Uterus (tissue), 4 donors: ENCODE measurements at places on chromosomes 12 and 14. TPM values are rescaled to one million over a fixed set of nuclear protein-coding genes. Genes with fewer than 3 reads are reported as not detected.
A peak's percentile ranks its signal among the peaks of the same experiment; 100 is the strongest.

SRGAP1 gene
- 18.2 TPM for total RNA-seq

CEBPE gene
- not detected for total RNA-seq

SUOX gene
- total RNA-seq, result 31.6 TPM

KRT73 gene
- total RNA-seq, result not detected

CLEC4A gene
- not detected for total RNA-seq

DTX1 gene
- total RNA-seq, result 3.4 TPM

DNA sequence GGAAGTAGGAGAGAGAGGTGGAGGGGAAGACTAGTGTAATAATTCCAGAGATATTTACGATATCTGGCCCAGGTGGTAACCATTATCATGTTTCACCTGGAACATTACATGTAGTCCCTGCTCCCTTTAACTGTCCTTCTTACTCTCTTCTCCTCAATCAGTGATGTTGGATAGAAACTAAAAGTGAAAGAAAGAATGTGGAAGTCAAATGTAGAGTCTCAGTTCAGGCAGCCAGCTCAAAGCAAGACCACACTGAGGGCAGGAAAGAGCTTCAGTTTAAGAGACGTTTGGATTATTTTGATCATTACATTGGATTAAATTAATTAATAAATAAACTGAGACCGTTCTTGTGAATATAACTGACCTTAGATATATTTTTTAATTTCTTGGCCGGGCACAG, 594.4 kb downstream of the FLRT2 start:
- no peak for DNase-seq

GRCh38 chr12:52602552-52602951, 1.3 kb upstream of the KRT72 start:
- no peak for DNase-seq

- DNase-seq, result no peak
These were observed 9.3 kb upstream of the TAS2R46 start for GRCh38 chr12:11071414-11071813.

- DNase-seq, result no peak
These were observed 371.8 kb downstream of the ZFP36L1 start for GRCh38 chr14:68421116-68421515.

- no peak for DNase-seq
These were observed at the start of gene KRT72 for GRCh38 chr12:52600941-52601481. TSS of gene KRT72 (minus strand) at chr12:52601463. CDS start at chr12:52601452, 11 bp downstream.

DNA sequence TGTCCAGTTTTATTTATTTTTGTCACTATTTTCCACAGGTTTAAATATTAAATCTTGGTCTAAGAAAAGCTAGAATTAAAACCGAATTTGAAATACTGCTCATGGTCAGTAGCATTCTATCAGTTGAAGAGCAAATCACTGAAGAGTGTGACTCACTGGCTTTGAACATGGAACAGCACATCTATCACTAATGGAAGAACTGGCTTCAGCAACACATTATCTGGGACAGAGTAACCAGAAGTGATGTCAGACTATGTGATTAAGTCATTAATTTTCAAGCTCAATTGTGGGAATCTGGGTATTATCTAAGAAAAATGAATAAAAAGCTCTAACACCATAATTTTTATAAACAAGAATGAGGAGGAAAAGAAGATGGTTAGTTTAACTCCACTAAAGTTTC, 527.5 kb downstream of the TMTC2 start:
- no peak for DNase-seq

DNA sequence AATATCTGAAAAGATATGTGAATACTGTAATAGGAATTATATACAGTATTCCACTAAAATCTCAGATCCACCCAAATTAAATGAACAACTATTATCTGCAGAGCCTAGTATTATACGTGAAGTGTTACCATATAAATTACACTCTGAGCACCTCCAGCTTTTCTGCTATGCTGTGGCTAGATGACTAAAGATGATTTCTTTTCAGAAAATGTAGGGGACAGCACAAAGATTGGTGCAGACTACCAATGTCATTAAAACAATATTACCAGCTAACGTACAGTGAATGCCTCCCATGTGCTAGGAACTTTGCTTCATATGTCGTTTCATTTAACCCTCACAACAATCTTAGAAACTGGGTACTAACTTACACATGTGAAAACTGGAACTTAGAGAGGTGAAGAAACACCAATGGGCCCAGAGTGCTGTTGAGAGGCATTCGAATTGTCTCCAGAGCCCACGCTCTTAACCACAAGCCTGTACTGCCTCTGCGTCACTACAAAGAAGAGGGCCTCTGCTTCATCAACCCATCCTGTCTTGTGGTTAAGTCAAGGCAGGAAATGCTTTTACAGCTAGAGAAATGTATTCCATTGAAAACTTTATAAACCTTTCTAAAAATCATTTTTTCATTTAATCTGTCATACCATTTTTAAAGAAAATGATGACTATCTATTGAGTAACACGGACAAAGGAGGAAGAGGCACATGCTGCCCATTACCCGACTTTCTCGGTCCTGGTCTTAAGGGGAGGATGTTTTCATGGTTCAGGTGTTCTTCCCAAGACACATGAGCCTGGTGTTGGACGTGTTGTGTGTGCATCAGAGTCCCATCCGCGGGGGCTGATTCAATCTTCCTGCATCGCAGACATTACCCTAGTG, 1.3 kb downstream of the GPR65 start:
- DNase-seq, result no peak

DNA sequence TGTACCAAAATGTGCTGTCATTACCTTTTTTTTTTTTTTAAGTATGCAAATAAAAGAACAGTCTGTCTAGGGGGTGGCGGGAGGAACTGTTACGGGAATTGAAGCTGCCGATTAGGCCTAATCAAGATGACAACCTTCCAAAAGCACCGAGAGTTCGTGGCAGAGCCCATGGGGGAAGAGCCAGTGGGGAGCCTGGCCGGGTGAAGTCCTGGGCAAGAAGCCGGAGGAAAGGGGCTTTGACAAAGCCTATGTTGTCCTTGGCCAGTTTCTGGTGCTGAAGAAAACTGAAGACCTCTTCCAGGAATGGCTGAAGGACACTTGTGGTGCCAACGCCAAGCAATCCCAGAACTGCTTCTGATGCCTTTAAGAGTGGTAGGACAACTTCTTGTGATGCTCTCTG, 42.6 kb downstream of the ACTN1 start:
- DNase-seq, result no peak

- DNase-seq, result no peak
These were observed 3.1 kb downstream of the C12orf57 start for GRCh38 chr12:6946920-6947374.

GRCh38 chr14:92471919-92472318, 41.7 kb upstream of the RIN3 start:
- DNase-seq, result no peak

DNA sequence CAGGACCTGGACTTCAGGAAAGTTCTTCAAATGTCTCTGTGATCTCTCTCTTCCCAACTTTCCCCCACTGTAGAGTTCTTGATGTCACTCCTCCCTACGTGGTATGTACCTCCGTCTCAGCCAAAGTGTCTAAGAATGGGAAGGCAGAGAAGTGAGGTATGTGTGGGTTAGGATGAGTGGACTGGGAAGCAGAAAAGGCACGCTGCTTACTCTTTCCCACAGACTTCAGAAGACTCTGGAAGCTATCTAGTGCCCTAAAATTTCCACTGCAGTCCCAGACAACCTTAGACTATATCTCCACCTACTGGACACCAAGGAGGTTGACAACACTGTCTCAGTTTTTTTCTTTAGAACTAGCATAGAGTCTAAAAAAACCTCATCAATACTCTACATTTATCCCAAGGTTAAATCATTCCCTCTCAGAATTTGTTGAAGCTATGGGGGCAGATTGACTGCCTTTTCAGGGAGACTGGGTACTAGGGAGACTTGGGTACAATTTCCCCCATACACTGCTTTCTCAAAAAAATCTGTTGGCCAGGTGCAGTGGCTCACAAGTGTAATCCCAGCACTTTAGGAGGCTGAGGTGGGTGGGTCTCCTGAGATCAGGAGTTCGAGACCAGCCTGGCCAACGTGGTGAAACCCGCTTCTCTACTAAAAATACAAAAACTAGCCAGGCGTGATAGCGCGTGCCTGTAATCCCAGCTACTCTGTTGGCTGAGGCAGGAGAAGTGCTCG, 20.6 kb upstream of the ITGA5 start:
- no peak for DNase-seq

DNA sequence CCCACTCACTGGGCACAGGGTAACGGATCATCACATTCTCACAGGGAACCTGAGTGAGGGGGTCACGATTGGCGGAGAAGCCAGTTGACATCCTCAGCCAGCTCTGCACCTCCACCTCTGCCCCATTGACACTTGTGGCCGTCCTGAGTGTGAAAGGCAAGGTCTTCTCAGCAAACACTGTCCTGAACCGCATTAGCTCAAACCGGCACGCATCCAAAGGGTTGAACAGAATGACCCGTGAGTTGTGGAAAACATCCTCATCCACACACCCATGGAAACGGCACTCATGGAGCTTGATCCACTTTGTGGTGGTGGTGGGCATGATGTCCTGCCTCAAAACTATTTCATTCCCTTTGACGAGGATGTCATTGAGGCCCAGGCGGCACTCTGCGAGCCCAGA, 56.3 kb upstream of the GTF2A1 start:
- no peak for DNase-seq

- DNase-seq, result no peak
These were observed 216.0 kb upstream of the RGS6 start for GRCh38 chr14:71716041-71716772.

- DNase-seq, result peak; percentile 73
These were observed 108.5 kb upstream of the ESRRB start for GRCh38 chr14:76267322-76268046.

- no peak for DNase-seq
These were observed 3.1 kb downstream of the OTUB2 start for GRCh38 chr14:94029265-94029664.

- DNase-seq, result no peak
These were observed 1206.0 kb upstream of the FLRT2 start for GRCh38 chr14:84323978-84324377.

- no peak for DNase-seq
These were observed 216.2 kb upstream of the KRR1 start for GRCh38 chr12:75727577-75727976.

- DNase-seq, result peak; percentile 41
These were observed 26.4 kb upstream of the MED13L start for GRCh38 chr12:116303929-116304328.

- no peak for DNase-seq
These were observed 100.4 kb downstream of the HMGA2 start for GRCh38 chr12:65924716-65925115.

GRCh38 chr14:34219661-34220377, 242.2 kb downstream of the SPTSSA start:
- no peak for DNase-seq

DNA sequence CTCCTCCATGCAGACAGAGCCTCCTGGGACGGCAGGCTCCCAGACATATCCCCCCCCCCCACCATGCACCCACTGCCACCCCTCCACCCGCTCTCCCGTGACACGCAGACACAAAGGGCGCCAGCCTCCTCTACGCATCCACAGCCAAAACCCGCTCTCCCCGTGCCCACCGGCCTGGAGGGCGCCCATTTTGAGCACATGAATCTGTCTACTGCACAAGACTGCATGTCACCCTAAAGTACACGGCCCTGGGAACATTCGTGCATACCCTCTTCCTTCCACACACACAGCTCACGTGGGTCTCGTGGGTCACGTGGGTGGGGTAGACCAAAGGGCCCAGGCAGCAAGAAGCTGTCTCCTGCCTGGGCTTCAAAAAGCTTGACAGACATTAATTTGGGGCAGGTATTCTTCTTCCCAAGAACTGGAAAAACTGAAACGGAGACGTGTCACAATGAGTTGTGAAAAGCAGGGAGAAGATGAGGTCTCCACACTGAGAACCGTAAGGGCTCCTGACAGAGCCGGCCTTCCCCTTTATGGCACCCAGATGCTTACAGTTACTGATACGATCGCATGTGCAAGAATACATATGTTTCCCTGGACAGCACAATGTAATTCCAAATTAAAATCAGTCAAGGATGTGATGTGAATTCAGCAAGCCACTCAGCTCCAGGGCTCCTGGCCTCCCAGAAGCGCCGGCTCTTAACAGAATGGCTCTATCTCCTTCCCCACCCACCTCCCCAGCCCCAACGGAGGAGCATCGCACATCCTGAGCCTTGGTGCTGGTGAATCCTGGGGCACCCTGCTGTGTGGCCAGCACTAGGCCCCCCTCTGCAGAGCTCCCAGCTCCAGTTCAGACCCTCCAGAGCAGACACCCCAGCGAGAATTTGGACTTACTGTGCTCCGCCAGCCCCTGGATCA, 1.9 kb downstream of the TGFB3 start:
- peak; percentile 52 for DNase-seq

DNA sequence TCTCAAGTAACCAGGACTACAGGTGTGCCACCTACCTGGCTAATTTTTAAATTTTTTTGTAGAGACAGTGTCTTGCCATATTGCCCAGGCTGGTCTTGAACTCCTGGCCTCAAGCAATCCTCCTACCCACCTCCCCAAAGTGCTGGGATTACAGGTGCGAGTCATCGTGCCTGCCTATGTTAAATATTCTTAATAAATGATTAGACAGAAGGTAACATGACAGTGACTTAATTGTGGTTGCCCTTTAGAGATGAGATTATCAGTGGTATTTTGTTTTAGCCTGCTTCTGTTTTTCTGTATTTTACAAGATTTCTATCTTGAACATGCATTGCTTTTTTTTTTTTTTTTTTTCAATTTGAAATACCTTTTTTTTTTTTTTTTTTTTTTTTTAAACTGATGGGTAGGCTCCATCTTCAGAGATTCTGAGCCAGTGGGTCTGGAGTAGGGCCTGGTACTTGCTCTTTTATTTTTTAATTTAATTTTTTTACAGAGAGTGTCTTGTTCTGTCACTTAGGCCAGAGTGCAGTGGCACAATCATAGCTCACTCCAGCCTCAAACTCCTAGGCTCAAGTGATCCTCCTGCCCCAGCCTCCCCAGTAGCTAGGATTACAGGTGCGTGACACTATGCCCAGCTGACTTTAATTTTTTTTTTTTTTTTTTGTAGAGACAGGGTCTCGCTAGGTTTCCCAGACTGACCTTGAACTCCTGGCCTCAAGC, 88.4 kb downstream of the BORCS5 start:
- DNase-seq, result no peak

DNA sequence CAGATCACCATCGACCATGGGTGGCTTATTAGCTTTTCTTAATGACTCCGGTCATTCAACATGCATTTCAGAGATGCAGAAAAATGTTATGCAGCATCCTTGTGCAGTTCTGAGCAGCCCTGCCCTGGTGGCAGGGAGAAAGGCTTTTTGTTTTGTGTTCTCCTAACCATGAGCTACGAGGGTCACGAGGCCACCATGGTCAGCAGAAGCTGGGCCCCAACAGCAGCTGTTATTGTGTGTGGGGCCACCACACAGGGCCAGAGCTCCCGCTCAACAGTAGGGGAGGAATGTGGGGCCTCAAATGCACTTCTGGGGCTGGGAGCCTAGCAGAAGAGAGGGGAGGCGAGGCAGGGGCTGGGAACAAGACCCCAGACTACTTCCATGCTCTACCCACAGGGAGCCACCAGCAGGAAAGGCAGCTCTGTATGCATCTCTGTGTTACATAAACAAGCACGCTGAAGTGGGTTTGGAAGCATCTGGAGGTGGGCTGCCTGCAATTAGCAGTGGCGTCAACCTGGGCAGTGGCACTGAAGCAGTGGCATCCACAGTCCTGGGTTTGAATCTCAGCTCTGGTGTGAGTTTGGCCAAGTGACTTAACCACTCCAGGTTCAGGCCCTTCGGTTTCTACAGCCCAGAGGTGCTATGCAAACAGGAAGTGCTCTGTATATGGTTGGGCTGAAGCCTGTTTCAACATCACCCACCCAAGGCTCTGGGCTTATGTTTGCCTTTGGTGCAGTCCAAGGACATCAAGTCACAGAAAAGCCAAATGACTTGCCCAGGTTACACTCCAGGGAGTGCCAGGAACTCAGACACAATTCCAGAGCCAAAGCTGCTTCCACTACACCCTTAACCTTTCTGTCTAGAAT, 16.3 kb downstream of the GLTP start:
- no peak for DNase-seq

GRCh38 chr12:115504306-115505290, 772.9 kb downstream of the MED13L start:
- DNase-seq, result no peak
